ENCODE measurements at places on chromosomes 11 and 22.

DNA sequence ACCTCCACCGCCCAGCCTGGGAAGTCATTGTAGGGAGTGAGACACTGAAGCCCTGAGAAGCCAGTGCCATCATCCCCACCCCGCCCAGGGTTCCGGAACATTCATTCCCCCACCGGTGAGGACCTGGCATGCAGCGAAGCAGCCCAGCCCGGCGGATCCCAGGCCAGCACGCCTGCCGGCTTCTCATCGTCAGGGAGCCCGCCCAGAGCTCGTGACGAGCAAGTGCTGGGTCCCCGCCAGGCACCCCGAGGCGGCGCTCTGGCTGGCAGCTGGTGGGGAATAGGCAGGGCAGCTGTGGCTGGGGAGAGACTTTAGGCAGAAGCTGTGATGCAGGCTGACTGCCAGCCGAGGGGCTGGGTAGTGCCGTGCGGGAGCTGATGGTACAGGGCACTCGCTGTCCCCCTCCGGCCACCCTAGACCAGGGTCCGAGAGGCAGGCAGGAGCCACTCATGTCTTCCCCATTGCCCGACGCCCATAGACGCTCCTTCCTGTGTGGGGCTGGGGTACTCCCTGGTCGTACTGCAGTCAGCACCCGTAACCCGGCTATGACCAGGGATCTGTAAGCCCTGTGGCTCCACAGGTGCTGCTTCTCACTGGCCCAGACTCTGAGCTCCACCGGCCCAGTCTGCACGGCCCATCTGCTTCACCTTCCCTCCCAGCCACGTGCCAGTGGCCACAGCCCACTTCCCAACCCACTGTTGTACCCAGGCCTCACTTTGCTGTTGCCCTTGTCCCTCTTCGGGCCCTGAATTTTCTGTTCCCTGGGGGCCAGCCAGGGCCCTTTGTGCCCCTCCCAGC, 24.5 kb upstream of the CABP7 start:
- DNase-seq, result no peak

- DNase-seq, result no peak
Observed at GRCh38 chr11:74871037-74871436, 77.9 kb downstream of the XRRA1 start.

GRCh38 chr11:58905011-58905720, 34.1 kb upstream of the GLYATL1 start:
- DNase-seq, result no peak

DNA sequence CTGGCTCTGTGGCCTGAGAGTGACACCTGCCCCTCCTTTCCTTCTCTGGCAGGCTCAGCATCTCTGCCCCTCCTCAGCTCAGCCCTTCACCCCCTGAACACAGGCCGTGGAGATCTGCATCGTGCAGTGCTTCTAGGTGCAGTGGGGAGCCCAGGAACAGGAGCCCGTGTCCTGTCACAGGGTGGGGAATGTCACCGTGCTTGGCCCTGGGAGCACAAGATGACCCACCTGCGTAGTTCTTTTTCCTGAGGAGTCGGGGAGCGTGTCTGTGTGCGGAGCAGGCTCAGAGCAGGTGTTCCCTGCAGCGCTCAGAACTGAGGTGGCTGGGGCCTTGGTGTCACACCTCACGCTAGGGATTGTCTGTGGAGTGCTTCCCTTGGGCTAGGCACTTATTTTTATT, 10.6 kb downstream of the TBC1D22A start:
- DNase-seq, result no peak

- DNase-seq, result no peak
Observed at GRCh38 chr11:9347100-9347499, 32.7 kb upstream of the TMEM41B start.

GRCh38 chr11:113192121-113192925, 122.1 kb upstream of the TTC12 start:
- no peak for DNase-seq

- no peak for DNase-seq
Observed at GRCh38 chr11:123351375-123351774, 78.7 kb upstream of the GRAMD1B start.
